ENCODE measurements at places on chromosomes 6 and 20.
A peak's percentile ranks its signal among the peaks of the same experiment; 100 is the strongest.

GRCh38 chr20:59451066-59451630 is 150.7 kb downstream of the EDN3 start:
- DNase-seq: no peak

GRCh38 chr6:33607126-33607783 is 13.9 kb upstream of the ITPR3 start:
- DNase-seq: no peak

- no peak for DNase-seq
Observed at GRCh38 chr6:135310291-135310690, 129.2 kb downstream of the MYB start.

- no peak for DNase-seq
Observed at GRCh38 chr6:136102991-136103688, 147.0 kb downstream of the MTFR2 start.

DNA sequence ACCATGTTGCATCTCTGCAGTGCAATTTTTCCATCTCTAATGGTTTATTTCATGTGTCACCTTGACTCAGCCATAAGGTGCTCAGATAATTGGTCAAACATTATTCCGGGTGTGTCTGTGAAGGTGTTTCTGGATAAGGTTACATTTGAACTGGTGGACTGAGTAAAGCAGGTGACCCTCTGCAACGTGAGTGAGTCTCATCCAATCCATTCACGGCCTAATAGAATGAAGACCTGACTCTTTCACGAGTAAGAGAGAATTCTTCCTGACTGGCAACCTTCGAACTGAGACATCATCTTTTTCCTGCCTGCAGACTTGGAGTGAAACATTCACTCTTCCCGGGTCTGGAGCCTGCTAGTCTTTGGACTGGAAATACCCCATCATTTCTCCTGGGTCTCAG is 77.1 kb upstream of the SLC22A23 start:
- DNase-seq: no peak

- no peak for DNase-seq
Observed at GRCh38 chr6:142339968-142340658, 38.3 kb downstream of the ADGRG6 start.

DNA sequence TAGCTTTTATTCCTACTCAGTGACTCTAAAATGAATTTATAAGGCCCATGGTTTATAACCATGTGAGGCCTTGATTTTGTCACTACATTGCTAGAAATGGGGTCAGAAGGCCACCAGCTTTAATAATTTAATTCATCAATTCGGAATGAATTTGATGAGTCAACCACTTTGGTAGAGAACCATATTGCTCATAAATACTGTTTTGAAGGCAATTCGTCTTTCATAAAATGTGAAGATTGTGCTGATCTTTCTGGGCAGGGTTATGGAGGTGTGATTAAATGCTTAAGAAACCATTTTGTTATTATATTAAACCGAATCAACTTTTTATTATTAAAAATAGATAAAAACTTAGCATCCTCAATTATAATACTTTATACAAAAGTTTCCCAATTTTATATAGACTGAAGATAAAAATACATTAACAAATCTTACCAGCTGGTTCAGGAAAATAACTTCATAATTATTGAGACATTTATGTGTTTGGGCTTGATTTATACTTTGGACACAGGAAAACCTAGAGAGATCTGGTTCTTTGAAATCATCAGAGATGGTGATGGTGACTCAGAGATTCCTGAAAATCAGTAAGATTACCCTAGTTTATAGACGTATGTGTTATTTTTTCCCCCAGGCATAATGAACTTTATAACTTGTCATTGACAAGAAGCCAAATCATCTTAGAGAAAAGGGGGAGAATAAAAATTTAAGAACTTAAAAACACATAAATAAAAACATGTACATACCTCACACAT is 10.6 kb downstream of the HCRTR2 start:
- peak; percentile 14 for DNase-seq

GRCh38 chr6:98941319-98941718 is 6.4 kb downstream of the FBXL4 start:
- no peak for DNase-seq

GRCh38 chr6:113392551-113393055 is 464.5 kb upstream of the MARCKS start:
- DNase-seq: no peak

- no peak for DNase-seq
Observed at GRCh38 chr20:64241061-64241460, 14.5 kb upstream of the PCMTD2 start.

GRCh38 chr20:22248051-22248667 is 336.2 kb downstream of the FOXA2 start:
- DNase-seq: peak; percentile 62

DNA sequence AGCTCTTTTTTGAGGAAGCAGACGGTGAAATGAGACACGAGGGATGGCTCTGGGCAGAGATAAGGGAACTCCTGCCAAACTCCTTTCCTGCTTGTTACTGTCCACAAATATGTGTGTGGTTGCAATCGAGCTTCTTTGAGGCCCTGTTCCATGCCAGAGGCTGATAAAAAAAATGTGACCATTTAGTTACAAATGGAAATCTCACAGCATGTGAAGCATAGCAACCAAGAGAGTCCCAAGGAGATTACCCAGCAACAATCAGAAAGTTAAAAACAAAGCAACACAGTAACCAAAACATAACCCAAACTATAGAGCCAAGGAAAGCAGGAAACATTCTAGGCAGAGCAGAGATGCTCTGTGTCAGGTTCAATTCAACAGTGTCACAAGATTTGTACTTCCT is 35.4 kb upstream of the HMGN3 start:
- peak; percentile 25 for DNase-seq

GRCh38 chr20:2507875-2508630 is 662 bp downstream of the ZNF343 start:
- no peak for DNase-seq

GRCh38 chr6:54719131-54719530 is 127.4 kb upstream of the FAM83B start:
- no peak for DNase-seq
